NCI-H187 (cell line): ENCODE measurements at places on chromosomes 3 and 15.

GRCh38 chr3:3468596-3468995 is 289.1 kb upstream of the CRBN start:
- no peak for DNase-seq

- no peak for DNase-seq
Observed at GRCh38 chr3:153818338-153818737, 302.9 kb upstream of the ARHGEF26 start.

GRCh38 chr15:78272316-78272715 is 8.0 kb downstream of the DNAJA4 start:
- DNase-seq: no peak

GRCh38 chr15:51460796-51461195 is 119.3 kb downstream of the GLDN start:
- no peak for DNase-seq

GRCh38 chr3:59654123-59654479 is 604.3 kb upstream of the CFAP20DC start:
- DNase-seq: no peak

DNA sequence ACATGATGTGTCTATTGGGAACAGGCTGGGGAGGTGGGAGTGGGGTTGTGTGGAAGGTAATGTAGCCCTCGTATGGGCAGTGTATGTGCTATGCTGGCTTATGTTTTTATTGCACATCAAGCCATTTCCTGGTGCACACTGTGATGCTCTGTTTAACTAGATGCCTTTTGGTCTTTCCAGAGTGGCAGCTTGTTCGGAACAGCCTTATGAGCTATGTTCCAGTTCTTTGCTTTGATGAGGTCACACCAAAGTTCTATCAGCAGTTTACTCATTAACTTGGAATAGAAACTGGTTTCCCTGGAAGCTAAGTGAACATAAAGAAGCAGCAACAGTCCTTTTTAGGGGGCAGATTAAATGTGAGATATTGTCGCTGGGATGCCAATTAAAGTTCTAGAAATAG is 133.9 kb downstream of the DIPK2A start:
- no peak for DNase-seq

DNA sequence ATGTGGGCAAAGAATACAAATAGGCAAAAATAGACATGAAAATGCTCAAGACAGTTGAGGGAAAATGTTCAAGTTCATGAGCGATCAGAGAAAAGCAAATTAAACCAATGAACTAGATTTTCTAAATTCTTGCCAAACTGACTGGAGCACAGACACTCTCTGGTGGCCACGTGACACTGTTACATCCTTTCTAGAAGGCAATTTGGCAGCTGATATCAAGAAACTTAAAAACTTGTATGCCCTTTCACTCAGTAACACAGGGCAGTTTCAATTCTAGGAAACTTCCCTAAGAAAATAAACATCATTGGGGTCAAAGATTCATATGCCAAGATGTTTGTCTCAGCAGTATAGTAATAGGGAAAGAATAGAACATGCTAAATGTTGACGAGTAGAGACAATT is 52.2 kb downstream of the ABHD5 start:
- DNase-seq: no peak

GRCh38 chr3:32691847-32692246 is 6.9 kb downstream of the CNOT10 start:
- DNase-seq: no peak

- no peak for DNase-seq
Observed at GRCh38 chr3:134761213-134761612, 33.8 kb upstream of the EPHB1 start.

- DNase-seq: no peak
Observed at GRCh38 chr15:91469632-91470567, 369.8 kb downstream of the SV2B start.

DNA sequence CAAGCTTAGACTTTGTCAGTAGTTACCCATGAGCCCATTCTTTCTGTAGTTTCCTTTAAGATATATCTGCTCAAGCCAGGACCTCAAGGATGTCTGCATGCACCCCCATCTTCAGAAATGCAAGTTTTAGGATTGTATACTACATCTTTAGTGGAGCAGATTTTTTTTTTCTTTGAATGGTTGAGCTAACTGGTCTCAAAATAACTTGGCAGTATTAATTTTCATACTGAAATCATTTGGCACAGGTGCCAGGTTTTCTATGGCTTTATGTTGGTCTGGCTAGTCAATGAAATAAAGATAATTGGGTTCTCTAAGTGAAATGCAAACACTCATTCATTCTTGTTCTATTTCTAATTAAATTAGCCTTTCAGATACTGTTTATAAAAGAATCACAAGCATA is 108.9 kb downstream of the ATG7 start:
- DNase-seq: no peak

GRCh38 chr3:150636258-150636657 is 33.1 kb downstream of the SELENOT start:
- no peak for DNase-seq

- no peak for DNase-seq
Observed at GRCh38 chr3:184497804-184498203, 63.8 kb upstream of the EPHB3 start.
